ENCODE measurements at places on chromosomes 6 and 20.

GRCh38 chr6:168890981-168891365 lies 362.7 kb downstream of the THBS2 start:
- no peak for DNase-seq

GRCh38 chr6:155106456-155107115 lies 111.5 kb downstream of the TIAM2 start:
- DNase-seq: no peak

- DNase-seq: no peak
Observed at GRCh38 chr6:131286469-131287040, 151.3 kb downstream of the AKAP7 start.

DNA sequence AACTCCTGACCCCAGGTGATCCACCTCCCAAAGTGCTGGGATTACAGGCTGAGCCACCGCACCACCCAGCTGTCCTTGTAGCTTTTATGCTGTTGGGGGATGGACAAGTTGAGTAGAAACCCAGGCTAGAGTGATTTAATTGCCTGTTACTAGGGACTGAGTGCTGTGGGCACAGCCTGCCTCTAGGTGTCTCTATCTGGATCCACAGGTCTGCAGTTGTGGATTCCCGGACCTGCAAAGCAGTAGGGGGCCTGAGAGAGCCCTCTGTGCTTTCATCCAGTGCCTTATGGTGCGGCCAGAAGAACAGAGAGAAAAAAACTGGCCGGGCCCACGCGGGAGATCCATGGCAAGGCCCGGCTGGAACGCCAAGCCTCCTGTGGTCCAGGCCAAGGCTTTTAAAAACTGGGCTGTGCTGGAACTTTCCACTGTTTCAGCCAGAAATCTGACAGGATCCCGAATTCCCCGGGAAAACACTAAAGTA lies 5.2 kb downstream of the SIRPA start:
- peak; percentile 63 for DNase-seq

DNA sequence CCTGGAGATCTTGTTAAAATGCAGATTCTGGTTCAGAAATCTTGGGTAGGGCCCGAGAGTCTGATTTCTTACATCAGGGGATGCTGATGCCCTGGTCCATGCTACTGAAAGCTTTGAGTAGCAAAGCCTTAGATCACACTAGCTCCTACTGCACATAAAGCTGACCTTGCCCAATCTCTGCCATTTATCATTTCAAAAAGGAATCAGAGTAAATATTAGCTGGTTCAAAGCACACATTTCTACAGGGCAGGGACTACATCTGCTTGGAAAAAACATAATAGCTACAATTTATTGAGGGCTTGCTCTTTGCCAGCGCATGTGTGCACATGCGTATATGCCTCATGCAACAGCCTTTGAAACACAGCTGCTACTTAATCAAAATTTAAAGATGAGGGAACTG lies 440.4 kb upstream of the ARID1B start:
- no peak for DNase-seq

- DNase-seq: peak; percentile 54
Observed at GRCh38 chr6:133512410-133513016, 271.4 kb downstream of the EYA4 start.

DNA sequence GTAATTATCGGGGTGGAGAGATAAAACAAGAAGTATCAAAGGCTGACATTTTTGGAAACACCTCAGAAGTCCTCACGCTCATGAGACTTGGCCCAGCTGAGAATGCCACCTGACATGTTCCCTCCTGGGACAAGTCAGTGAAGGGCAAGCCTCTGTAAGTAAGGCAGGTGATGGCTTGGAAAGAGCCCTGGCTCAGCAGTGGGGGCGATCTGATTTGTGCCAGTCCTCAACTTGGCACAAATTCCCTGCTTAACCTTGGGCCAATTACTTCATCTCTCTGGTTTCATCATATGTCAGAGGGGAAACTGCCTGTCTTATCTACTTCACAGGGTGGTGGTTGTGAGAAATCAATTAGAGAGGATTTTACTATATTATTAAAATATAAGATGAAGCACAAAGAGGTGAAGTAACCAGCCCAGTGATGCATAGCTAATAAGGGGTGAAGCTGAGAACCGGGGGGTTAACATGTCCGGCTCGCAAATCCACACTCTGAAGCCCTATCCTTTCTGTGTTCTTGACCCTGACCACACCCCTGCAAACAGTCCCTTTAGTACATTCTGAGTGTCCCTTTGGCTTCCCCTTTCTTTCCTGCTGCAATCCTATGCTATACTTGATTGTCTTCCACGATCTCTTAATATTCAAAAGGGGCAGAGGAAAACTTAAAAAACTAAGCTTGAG lies 8.8 kb upstream of the MOCS1 start:
- no peak for DNase-seq

DNA sequence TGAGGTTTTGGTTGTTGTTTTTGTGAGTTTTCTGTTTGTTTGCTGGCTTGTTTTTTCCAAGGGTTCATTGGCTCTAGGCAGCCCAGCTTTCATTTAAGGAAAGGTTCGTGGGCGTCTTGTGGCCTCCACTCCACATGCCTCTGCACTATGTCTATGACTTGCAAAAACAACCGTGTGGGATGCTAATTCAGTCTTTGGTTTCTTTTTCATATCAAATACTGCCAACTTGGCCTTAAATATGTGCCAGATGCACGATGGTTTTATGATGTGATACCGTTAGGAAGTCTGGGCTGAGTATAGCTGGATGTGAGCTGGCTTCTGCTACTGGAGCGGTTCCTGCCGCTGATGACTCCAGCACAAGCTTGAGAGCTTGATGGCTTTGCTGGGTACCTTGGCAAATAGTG lies 96.3 kb downstream of the BMP2 start:
- no peak for DNase-seq

GRCh38 chr6:52526634-52527033 lies 50.2 kb downstream of the TRAM2 start:
- DNase-seq: no peak

DNA sequence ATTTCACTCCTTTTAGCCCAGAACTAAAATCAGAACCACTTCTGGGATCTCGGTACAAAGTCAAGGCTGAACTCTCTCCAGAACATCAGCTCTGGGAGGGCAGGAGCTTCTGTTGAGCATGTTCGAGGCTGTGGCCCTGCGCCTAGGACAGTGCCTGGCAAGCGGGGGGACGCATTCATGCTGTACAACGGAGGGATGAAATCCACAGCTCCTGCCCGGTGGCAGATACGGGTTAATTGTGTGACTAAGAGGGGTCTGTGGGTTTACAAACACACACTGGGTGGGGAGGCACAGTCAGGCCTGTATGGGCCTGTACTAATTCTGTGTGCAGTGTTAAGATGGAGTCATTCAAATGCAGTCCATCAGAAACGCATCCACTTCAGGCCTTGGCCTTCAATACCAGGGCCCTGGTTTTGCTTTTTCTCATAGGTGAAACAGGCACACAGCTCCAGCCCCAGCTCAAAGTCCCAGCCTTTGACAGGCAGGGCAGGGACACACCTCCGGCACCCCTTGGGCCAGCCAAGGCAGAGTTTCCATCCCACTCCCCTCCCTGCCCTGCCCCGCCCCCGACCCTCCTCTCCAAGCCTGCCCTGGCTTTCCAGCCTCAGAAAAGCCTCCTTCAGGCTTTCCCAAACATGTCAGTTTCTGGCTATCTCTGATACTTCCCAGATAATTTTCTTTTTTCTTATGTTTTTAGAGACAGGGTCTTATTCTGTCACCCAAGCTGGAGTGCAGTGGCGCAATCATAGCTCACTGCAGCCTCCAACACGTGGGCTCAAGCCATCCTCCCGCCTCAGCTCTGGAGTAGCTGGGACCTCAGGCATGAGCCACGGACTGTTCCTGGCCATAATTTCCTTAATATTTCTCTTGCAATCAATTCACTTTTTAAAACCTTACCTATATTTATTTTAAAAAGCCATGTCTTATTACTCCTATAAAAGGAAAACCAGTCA lies 109.8 kb downstream of the SULF2 start:
- no peak for DNase-seq

DNA sequence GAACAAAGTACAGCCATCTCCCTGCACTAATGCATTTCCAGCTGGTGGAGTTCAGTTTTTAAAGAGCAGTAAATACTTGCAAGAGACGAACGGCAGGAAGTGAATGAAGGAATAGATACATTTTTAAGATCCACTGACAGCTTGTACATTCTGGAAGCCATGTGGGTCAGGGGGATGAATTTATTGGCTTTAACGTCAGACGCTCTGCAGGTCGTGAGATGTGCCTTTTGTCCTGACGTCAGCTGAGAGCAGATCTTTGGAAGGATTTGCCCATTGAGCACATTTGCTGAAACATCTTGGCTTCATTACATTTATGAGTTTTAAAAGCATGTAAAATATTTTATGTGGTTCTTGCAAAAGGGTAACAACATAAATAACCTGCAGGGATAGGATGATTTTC lies 29.5 kb upstream of the SALL4 start:
- no peak for DNase-seq

- no peak for DNase-seq
Observed at GRCh38 chr20:39032997-39033396, 70.9 kb downstream of the DHX35 start.

DNA sequence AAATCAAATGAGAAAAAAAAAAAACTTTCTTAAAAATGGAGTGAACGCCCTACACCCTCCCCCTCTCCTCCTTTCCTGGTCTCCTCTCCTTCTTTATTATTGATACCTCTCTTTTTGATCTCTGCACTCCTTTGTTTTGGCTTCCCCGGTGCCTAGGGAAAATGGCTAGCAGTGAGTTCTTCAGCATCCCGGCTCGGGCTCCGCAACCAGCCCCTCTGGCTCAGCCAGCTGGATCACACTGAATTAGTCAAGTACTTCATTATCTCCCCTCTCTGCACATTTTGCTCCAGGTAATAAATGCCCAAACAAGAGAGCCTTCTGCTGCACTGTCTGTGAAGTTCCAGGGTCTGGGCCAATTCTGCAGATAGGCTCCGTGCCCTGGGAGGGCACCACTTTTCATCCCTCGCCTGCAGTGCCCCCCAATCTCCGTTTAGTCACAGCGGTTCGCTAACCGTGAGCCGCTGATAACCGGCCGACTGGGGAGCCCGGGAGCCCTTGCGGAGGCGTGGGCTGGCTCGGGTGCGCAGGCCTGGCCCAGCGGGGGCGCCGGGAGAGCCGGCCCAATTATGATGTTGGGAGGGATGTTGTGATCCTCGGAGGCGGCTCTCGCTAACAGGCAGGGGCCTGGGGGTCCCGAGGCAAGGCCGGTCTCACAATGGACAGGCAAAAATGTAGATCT lies 301.9 kb downstream of the TFAP2A start:
- DNase-seq: no peak

DNA sequence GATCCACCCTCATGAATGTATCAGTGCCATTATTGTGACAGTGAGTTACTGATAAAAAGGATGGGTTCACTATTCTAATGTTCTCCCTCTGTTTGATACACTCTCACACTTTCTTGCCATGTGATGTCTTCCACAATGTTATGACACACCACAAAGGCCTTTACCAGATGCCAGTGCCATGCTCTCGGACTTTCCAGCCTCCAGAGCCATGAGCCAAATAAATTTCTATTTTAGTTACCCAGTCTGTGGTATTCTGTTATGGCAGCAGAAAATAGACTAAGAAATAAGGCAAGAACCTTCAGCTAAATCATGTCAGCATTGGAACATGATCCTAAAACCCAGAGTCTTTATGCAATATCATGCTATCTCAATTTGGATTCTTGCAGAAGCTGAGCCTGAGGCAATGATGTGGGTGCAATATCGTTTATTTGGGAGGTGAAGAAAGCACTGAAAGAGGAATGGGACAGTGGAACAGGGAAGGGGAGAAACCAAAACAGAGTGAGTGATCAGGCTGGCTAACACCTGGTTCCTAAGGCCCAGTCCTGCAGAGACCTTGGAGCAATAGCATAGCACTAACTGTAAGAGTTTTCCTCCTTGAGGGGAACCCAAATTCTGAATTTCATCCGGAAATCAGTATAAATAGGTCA lies 130.4 kb upstream of the LRFN2 start:
- no peak for DNase-seq

- peak; percentile 12 for DNase-seq
Observed at GRCh38 chr6:51463321-51463720, 624.1 kb downstream of the PKHD1 start.

- no peak for DNase-seq
Observed at GRCh38 chr20:23002276-23002675, 32.8 kb upstream of the SSTR4 start.

DNA sequence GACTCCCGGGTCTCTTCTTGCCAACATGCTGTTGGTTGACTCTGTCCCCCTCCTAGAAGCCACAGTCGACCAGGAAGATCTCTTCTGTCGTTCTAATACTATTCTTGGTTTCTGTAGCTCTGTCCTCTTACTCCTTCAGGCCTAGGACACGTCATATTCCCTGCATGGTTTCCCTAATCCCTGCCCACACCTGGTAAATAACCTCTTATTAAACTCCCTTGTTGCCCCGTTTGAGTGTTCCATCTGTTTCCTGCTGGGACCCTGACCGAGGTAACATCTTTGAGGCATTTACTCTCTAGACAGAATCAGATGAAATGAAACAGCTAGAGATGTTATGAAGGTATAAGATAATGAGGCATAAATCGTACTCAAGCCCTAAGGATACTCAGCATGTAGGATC lies 68.1 kb downstream of the PLCB4 start:
- no peak for DNase-seq

DNA sequence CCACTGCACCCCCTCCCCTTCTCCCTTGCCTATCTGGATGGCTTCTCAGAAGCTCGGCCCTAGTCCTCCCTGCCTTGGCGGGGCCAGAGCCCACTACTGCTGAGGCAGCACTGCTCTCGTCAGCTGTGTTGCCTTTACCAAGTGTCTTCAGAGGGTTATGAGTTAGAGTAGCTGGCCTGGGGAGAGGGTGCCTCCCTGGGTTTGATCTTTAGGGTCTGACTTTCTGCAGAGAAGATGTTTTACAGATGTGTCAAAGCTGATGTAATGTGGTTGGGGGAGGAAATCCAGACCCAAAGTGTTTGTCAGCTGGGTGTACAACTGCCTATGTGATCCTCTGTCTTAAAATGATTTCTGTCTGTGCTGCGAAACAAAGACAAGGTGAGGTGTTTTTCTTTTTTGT lies 30.4 kb upstream of the PI16 start:
- no peak for DNase-seq

DNA sequence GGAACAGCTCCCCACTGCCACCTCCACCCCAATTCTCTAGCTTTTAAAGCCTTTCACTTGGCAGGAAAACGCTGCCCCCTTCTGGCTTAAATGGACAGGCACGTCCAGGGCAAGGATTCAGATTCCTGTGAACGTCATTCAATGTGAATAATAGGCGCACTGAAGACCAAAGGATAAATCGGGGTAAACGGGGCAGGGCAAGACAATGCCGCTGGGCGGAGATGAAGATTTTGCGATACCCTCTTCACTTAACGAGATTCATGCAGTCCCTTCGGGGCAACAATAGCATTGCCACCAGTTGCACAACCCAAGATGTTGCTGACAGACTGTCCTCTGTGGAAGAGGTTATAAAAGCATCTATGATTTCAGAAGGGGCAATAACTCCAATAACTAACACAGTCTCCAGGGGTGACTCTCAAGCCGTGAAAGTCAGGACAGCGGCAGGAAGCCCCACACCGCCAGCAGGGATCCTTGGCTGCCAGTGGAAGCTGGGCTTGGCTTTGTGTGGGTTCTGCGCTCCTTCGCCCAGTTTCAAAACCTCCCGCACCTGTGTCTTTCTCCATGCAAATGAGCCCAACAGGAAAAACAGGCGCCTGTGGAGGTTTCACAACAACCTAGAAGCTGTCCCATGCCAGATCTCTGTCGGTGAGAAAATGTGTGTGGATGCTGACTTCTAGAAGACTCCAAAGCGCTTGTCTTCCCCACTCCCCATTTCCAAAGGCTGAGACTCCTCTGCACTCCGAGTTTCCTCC lies 291.8 kb downstream of the BMP7 start:
- DNase-seq: no peak
